ENCODE measurements at places on chromosomes 12 and 14. TPM values are rescaled to one million over a fixed set of nuclear protein-coding genes. Genes with fewer than 3 reads are reported as not detected.

NGB gene
- not detected for total RNA-seq

RNASE1 gene
- not detected for total RNA-seq

- H3K4me3 ChIP-seq: no peak overlapping the region
- H3K27ac ChIP-seq: no peak overlapping the region
- H3K4me1 ChIP-seq: no peaks in the 10 kb centered on the region
- no peaks in the 10 kb centered on the region for H3K36me3 ChIP-seq
- no peak for DNase-seq
- peaks cover 18% of the 10 kb centered on the region for H3K27me3 ChIP-seq
Observed at GRCh38 chr12:3192221-3192620, 115.0 kb downstream of the TSPAN9 start.

GRCh38 chr12:57214398-57214781 lies 2.2 kb upstream of the NXPH4 start:
- peak; percentile 74 for DNase-seq
- H3K27me3 ChIP-seq: peaks cover 53% of the 10 kb centered on the region
- no peak overlapping the region for H3K4me3 ChIP-seq
- peaks cover 39% of the 10 kb centered on the region for H3K4me1 ChIP-seq
- no peaks in the 10 kb centered on the region for H3K36me3 ChIP-seq

- no peaks in the 10 kb centered on the region for H3K36me3 ChIP-seq
- no peak overlapping the region for H3K4me3 ChIP-seq
- no peak for DNase-seq
- no peak overlapping the region for H3K27ac ChIP-seq
- peaks cover 4% of the 10 kb centered on the region for H3K4me1 ChIP-seq
- peaks cover 16% of the 10 kb centered on the region for H3K27me3 ChIP-seq
Observed at GRCh38 chr14:54652605-54653052, 85.7 kb downstream of the SAMD4A start.

Measured in activated CD4-positive, alpha-beta memory T cell treated with anti-CD3 and anti-CD28 coated beads, Interleukin-2, amount 10 ng/mL, durations not matched to agents 7 days and 5 days (primary cell).